ENCODE measurements at places on chromosomes 5 and 9.
A peak's percentile ranks its signal among the peaks of the same experiment; 100 is the strongest.

- peak; percentile 3 for DNase-seq
Observed at GRCh38 chr5:109654455-109654854, 35.3 kb upstream of the MAN2A1 start.

DNA sequence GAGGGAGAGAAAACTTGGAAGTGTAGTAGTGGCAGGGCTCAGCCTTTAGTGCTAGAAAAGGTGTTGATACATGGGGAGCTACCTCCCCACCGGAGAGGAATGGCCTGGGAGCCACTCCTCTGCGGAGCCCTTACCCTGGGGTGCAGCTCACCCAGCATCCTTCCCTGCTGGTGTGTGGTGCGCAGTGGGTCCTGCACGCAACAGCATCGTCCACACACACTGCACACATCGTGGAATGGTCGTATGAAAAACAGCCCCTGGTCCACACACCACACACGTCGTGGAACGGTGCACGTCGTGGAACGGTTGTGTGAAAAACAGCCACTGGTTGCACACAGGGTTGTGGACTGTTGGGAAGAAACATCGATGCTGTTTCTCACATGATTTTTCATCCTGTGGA lies 16.1 kb upstream of the AHRR start:
- no peak for DNase-seq

- no peak for DNase-seq
Observed at GRCh38 chr5:109468288-109468676, 58.5 kb upstream of the PJA2 start.

DNA sequence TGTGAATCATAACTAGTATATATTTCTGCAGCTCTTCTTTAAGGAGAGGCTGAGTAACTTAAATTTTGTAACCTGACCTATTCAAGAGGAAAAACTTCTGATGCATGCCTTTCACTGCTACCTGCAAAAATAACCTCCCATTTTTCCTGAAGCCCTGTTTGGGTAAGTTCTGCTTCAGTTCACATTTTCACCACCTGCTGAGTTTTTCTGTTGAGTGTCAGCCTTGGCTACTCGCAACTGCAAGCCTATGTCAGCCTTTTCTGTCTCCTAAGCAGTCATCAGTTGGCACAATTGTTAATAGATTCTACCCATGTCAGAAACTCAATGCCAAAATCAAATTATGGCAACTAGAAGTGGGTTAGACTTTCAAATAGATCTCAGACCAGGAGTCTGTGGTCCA lies 8.2 kb upstream of the TNFAIP8 start:
- DNase-seq: no peak

- DNase-seq: no peak
Observed at GRCh38 chr5:53917095-53917494, 356.7 kb downstream of the NDUFS4 start.

DNA sequence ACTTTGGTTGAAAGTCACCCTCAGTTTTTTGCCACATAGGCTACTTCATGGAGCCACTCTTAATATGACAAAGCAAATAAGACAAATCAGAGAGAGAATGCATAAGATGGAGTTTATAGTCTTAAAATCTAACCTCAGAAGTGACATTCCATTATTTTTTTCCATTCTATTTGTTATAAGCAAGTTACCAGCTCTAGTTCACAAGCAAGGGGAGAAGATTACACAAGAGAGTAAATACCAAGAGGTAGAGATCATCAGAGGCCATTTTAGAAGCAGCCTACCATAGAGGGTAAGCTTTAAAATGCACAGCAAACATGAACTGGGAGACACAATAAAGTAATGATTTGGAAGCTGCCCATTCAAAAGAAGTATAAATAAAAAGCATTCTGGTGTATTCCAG lies 651.3 kb upstream of the MEF2C start:
- no peak for DNase-seq

DNA sequence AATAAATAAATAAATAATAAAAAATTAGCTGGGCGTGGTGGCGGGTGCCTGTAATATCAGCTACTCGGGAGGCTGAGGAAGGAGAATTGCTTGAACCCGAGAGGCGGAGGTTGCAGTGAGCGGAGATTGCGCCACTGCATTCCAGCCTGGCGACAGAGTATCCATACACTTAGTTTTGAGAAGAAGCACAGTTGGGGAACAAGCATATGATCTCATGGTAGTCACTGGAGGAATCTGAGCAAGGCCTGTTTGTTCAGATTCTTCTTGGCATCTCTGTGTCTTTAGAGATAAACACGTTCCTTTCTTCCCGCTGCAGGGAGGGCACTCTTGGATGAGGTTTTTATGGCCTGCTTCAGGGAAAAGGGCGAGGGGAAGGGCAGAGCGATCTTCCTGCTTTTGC lies 15.6 kb upstream of the DENND1A start:
- no peak for DNase-seq

GRCh38 chr9:124188331-124189110 lies 69.2 kb upstream of the NEK6 start:
- no peak for DNase-seq

GRCh38 chr5:159800131-159800840 lies 116.0 kb upstream of the ADRA1B start:
- no peak for DNase-seq

GRCh38 chr9:87696641-87697040 lies 29.3 kb upstream of the CTSL start:
- DNase-seq: peak; percentile 15

DNA sequence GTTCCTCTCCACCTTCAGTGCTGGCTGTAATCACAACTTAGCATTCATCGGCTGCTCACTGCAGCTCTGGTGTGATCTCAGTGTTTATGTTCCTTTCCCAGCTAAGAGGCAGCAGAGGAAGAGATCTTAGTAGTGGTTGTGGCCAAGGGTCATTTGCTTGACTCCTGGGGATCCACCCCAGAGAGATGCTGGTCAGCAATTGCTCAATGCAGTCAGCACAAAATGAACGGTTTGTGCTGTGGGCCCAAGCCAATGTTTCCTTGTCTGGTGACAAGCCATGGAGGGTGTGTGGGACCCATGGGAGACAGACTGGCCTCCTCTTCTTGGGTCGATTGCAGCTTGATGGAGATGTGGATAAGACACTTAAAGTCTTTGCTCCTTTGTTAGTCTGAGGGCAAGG lies 16.1 kb upstream of the FRMD3 start:
- DNase-seq: no peak

DNA sequence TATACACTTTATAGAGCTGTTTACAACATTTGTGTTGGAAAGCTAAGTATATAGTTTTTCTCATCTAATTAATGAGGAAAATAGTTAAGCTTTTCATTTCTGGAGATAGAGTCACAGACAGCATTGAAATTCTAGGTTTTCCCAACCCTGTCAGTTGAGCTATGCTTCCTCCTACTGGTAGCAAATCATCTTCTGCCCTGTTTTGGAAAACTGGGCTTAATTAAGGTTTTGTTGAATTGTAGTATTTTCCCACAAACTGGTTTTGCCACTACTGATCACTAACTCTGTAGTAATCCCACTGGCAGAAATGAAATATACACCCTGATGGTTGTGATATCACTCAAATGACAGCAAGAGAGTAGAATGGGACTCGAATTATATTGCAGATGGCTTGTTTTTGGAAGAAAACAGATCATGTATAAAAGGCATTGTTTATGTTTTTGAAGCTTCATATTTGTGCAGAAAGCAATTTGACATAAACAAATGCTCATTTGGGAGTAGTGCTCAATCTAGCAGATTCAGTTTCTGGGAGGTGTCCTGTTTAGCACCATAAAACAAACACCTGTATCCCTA lies 46.6 kb downstream of the CD180 start:
- no peak for DNase-seq

GRCh38 chr5:180365829-180366228 lies 12.7 kb upstream of the GFPT2 start:
- DNase-seq: no peak

DNA sequence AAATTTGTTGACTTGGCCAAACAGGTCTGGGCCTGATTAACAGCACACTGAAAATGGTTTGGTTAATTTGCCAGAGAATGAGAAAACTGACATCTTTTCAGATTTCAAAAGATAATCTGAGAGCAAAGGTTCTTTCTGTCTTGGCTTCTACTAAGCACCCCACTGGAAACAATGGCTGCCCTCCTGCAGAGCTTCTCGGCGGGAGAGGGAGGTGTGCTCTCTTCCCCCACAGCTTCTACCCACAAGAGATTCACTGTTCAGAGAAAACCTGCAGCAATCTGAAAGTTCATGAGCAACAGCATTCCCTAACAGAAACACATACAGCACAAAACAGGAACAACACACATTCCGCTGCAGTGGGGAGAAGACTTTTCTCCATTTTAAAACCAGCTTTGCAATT lies 3.0 kb downstream of the DNAH5 start:
- DNase-seq: no peak

DNA sequence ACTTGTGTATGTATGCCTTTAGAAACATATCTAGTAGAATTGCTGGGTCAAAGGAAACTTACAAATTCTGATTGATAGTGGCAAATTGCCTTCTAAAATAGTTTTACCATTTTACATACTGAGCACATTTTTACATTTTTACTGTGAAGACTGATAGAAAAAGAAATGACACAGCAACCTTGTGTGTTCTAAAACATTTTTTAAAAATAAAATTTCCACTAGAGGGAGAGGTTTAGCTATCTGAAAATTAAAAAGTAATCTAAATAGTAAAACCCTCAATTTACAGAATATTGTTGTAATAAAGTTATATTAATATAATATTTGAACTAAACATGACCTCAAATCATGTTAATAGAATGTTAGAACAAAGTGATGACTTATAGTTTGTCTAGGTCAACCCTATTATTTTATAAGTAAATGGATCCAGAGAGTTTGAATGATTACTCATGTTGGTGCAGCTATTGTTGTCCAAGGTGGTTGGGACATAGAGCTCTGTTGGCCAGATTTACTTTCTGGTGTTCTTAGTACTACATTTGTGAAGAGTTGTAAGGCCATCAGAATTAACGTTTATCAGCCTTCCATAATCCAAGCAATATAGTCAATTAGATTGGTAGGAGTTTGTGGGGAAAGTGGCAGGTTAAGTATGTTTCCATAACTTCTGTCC lies 17.2 kb downstream of the CENPP start:
- no peak for DNase-seq

- DNase-seq: no peak
Observed at GRCh38 chr5:9790276-9790675, 160.1 kb upstream of the TAS2R1 start.

GRCh38 chr9:120587328-120587727 lies 7.4 kb upstream of the CDK5RAP2 start:
- DNase-seq: no peak

GRCh38 chr9:32728181-32728580 lies 55.2 kb upstream of the TMEM215 start:
- no peak for DNase-seq

DNA sequence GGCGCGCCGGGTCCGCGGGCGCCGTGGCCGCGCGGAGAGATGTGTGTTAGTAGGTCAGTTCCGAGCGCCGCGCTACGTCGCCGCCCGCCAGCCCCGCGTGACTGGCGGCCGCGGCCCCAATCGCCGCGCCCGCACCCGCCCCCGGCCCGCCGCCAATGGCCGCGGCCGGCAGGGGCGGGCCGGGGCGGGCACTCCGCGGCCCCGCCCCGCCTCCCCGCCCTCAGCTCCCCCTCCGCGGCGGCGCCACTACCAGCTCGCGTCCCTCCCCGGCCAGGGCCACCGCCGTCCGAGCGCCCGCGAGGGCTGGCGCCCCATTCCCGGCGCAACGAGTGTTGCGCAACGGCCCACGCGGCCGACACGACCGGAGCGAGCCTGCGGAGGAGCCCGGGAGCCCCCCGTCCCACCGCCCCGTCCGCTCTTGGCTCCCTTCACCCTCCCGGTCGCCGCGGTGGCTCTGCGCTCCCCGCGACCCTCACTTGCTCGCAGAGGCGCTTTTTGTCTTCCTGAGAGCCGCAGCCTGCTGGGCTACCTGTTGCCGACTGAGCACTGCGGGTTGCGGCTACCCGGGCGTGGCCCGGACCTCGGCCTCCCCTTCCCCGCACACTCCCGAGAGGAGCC lies at the start of gene NFIL3:
TSS of gene NFIL3 (minus strand) at position 48 of the 618 bp plus-strand sequence. CDS start 13,098 bp downstream, outside the sequence.
- DNase-seq: peak; percentile 84

DNA sequence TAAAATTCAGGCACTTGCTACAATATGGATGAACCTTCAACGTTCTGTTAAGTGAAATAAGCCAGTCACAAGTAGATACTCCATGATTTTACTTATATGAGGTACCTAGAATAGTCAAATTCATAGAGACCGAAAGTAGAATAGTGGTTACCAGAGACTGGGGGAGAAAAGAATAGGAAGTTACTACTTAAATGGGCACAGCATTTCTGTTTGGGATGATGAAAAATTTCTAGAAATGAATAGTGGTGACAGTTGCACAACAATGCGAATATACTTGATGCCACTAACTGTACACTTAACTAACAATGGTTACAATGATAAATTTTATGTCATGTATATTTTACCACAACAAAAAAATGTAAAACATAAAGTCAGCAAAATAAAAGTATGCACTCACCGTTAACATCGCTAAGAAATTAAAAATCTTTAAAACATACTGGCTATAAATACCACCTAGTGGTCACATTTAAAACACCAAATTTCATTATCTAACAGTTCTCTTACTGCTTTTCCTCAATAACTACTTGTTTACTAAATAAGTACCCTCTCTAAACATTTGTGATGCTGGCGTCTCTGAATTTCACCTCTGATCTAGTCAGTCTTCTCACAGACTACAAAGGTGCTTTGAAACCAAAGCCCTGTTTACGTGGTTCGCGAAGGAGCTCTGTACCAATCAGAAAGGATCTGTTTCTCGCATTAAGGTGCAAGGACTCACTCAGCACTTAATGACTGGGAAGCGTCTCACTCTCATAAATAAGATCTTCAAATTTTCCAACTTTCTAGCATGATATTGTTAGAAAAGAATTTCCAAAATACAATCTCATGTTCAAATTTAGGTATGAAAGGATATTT lies 22.7 kb downstream of the KIF3A start:
- peak; percentile 76 for DNase-seq

DNA sequence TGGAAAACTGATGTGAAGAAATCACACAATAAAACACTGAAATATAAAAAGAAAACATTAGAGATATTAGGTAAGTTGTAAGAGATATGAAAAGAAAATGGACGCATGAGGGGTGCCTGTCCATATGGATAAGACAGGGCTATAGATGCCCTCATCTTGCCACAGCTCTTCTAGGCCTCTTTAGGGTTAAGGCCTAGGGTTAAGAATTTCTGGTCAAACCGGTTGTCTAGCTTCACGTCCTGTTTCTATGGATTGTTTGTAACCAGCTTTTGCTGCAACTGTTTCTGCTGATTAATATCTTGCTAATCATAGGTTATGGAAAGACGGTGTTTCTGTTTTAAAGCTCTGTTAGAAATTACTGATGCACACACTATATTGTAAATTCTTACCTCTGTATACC lies 389.9 kb upstream of the CTNND2 start:
- DNase-seq: no peak

- DNase-seq: peak; percentile 41
Observed at GRCh38 chr9:13427587-13427986, 148.1 kb upstream of the MPDZ start.

All from activated CD4-positive, alpha-beta T cell treated with anti-CD3 and anti-CD28 coated beads, Interleukin-2, Interleukin-6, amounts not matched to agents 100 ng/mL and 50 ng/mL, durations not matched to agents 16 hours and 8 hours (primary cell).